ENCODE measurements at places on chromosomes 7 and 10.

DNA sequence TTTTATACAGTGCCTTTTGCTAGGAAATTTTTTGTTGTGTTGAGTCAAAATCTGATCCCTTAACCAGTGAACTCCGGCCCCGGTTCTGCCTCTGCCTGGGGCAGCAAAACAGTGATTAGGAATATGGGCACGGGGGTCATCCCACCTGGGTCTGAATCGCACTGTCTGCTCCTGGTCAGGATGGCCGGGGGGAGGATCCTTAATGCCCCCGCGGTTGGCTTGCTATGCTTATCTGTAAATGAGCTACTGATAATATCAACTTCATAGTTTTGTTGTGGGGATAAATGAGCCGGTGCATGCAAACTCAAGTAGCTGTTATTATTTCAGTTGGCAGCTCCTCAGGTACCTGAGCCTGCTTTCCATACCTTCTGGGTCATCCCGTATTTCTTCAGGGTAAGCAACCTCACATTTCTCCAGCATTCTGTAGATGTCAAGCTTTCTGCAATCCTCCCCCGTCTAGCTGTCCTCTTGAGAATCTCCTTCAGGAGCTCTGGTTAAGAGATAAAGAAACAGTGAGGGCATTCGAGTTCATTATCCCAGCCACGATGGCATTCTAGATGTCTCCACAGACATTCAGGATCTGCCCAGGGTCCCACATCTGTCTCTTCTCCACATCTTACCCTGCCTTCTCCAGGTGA, 592.2 kb downstream of the SDK1 start:
- DNase-seq: no peak

DNA sequence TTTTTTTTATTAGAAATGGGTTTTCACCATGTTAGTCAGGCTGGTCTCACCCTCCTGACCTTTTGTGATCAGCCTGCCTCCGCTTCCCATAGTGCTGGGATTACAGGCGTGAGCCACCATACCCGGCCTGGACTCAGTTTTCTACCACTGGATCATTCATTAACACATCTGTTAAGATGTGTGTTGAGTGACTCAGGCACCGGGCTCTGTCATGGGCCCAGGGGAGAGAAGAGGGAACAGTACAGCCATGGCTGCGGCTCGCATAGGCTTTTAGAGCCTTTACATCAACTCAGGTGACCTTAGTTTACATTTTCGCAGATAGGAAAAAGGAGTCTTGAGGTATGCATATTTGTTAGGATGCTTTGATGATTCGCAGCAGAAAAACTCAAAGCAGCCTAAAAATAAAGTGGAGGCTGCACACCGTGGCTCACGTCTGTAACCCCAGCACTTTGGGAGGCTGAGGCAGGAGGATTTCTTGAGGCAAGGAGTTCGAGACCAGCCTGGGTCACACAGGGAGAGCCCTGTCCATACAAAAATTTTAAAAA, 3.1 kb upstream of the ARPC1B start:
- no peak for DNase-seq

DNA sequence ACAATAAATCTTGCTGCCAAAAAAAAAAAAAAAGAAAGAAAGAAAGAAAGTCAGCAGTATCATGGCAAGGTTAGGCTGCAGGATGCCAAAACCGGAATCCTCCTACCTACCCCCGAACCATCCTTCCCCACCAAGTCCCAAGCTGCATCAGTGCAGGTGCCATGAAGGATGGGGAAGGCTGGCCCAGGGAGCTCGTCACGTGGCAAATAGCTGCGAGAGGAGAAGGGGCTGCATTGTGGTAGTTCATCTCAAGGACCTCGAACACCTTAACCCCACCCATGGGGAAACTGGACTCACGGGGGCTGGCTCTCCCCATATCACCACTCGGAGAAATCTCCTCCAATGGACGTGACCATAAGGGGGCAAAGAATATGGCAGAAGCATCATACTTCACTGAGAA, 86.2 kb downstream of the TACC2 start:
- no peak for DNase-seq

GRCh38 chr10:21764466-21765189, 230.6 kb downstream of the MLLT10 start:
- DNase-seq: no peak

DNA sequence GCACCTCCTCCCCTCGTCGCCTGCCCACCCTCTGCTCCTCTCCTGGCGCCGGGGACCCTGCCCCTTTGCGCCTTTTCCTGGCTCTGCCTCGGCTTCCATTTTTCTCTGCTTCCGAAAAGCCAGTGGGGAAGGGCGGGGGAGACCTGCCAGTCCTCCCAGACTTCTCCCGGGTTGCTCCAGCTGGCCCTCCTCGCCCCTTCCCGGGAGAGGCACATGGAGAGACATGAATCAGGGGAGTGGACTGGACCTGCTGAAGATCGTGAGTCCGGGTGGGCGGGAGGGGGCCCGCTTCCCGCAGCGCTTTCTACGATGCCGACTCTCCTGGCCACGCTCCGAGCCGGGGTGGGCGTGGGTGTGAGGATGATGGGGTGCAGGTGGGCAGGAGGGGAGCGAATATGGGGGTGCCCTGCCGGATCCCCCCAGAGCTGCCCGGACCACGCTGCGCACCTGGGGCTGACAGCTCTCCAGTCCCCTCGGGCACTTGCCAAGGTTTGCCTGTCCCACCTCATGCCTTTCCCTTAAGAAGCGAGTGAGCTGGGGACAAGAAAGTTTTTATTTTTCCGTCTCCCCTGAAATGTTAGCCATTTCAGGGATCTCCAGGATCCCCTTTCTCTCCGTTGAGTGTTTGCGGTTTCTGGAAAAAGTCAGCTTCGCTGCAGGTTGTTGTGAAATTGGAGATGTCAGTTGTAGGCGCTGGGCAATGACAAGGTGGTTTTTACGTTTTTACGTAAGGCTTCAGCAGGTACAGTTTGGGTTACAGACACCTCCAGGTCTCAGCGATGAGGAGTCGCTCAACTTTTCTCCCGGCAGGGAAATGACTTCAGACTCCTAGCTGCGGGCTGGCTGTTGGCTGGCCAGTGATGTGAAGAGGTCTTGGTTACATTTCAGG, 977 bp downstream of the CACNB2 start:
- DNase-seq: no peak

GRCh38 chr10:63429281-63429680, 36.5 kb downstream of the JMJD1C start:
- no peak for DNase-seq

DNA sequence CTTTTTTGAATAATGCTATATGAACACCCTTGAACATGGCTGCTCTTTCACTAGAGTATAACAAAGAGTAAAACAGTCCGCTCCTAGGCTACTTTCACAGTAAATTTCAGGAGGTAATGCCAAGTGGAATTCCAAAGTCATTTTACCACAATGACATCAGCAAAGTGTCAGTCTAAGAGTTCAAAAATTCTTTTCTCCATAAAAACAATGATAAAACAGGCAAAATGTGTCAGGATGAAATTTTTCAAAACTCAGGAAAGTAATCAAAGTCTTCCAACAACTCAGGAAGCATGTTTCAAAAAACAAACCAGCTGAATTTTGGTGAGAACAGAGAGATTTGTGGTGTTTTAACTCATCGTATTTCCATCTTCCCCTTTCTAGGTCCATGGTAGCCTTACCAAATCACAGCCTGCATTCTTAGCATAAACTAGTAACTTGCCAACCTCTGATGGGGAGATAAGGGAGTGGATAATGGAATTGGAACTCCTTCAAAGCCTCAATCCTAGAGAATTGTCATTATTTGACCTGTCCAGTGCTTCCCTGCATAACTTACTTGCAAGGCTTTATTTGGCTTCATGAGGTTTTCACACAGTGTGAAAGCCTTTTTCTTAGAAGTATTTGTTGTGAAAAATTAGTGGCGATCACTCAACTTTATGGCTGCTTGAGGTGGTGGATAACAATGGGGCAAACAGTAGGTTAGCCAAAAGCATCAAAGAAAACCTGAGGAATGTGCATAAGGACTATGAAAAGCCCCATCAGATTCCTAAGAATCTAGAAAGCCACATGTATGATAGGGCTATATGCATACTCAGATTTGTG, 302.7 kb downstream of the HDAC9 start:
- no peak for DNase-seq

DNA sequence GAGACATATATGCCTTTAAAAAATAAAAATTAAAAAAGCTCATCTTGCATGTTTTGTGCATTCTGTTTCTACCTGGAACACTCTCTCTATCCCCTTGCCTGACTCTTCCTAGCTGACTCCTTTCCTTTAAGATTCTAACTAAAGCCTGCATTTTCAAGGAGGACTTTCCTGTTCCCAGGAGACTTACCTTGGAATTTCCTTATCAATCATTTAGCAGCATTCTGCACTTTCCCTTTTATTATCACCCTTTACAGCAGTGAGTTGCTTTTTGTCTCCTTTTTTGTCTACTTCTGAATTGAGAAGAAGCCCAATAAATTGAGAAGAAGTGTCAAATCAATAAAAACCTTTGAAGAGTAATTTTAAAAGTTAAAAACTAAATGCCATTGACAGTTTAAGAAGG, 142.2 kb upstream of the TMEM196 start:
- DNase-seq: no peak

- DNase-seq: no peak
Observed at GRCh38 chr10:114174695-114175188, 739 bp upstream of the CCDC186 start.
